ENCODE measurements at places on chromosomes 5 and 9.

DNA sequence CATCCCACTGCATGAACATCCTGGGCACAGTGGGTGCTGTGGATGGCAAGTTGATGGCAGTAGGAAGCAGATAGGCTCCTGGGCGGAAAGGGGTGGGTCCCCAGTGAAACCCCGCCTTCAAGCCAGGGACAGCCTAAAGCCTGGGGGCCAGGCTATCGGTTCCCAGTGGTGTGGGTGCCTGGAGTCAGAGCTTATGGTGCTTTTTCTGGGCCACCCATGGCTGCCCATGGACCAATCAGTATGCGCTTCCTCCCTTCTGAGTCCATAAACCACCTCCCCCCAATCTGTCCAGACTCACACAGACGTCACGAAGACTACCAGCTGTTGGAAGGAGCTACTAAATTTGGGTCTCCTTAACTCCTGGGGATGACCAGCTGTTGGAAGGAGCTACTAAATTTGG, 17.5 kb upstream of the ECPAS start:
- no peak for DNase-seq

DNA sequence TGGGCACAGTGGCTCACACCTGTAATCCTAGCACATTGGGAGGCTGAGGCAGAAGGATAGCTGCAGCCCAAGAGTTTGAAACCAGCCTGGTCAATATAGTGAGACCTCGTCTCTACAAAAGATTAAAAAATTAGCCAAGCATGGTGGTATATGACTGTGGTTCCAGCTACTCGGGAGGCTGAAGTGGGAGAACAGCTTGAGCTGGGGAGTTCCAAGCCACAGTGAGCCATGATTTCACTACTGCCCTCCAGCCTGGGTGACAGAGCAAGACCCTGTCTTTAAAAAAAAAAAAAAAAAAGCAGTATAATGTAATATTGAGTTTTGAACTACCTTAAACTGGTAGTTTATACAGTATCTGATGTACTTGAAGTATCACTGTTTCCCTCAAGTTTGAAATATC, 358.4 kb downstream of the EBF1 start:
- DNase-seq = no peak

- no peak for DNase-seq
These were observed 70.6 kb upstream of the CCNG1 start for GRCh38 chr5:163366757-163367156.

DNA sequence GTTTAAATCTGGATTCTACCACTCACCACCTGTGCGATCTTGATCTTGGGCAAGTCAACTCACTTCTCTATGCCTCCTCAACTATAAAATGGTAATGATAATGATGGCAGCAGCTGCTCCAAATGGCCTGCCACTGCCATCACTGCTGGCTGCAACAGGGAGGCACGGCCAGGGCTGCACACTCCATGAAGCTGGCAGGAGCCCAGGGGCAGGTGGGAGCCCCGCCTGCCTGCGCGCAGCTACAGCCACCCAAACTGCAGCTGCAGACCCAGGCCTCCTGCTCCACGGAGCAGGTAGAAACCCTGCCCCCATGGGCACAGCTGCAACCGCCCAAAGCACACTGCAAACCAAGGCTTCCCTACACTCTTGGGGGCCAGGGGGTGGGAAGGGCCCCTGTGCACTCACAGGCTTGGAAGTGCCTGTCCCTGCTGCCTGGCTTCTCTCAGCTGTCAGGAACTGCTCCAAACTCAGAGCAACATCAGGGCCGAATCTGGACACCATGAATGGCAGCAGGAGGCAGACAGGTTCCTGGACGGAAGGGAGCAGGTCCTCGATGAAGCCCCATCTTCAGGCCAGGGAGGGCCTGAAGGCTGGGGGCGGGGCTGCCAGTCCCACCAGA, 57.6 kb downstream of the PRELID2 start:
- no peak for DNase-seq

- no peak for DNase-seq
These were observed 30.3 kb upstream of the IL17B start for GRCh38 chr5:149409268-149409948.

GRCh38 chr5:138366632-138367382, 14.3 kb downstream of the KDM3B start:
- no peak for DNase-seq

DNA sequence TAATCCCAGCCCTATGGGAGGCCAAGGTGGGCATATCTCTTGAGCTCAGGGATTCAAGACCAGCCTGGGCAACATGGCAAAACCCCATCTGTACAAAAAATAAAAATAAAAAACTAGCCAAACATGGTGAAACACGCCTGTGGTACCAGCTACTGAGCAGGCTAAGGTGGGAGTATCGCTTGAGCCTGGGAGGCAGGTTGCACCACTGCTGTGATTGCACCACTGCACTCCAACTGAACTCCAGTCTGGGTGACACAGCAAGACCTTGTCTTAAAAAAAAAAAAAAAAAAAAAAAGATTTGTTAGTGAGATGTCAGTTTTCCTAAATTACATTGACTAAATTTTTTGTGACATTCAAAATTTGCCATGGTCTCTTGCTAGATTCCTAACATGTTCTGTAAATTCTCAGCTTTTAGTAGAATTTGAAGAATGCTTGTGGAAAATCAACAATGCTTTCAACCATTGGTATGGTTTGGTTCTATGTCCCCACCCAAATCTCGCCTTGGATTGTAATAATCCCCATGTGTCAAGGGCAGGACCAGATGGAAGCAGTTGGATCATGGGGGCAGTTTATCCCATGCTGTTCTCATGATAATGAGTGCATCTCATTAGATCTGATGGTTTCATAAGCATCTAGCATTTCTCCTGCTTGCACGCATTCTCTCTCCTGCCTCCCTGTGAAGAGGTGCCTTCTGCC, 236.1 kb downstream of the ARRDC3 start:
- DNase-seq = no peak

DNA sequence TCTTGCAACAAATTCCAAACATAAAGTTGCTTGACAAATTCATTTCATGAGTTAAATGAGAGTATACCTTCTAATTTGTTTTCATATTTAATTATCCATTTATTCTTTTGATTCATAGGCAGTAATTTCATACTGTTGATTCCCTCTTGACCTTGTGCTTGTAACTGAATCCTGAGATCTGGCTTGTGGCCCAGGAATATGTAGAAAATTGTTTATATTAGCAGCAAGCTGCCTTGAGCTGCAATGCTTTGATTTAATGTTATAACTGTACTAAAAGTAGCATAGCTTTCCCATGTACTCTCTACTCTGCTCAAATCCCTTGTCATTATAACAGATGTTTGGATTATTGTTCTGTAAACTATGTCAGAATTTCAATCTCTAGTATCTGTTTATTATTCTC, 780.7 kb downstream of the NR2F1-AS1 start:
- DNase-seq = peak; percentile 19

- no peak for DNase-seq
These were observed 162.1 kb downstream of the FSTL4 start for GRCh38 chr5:133450286-133450685.

DNA sequence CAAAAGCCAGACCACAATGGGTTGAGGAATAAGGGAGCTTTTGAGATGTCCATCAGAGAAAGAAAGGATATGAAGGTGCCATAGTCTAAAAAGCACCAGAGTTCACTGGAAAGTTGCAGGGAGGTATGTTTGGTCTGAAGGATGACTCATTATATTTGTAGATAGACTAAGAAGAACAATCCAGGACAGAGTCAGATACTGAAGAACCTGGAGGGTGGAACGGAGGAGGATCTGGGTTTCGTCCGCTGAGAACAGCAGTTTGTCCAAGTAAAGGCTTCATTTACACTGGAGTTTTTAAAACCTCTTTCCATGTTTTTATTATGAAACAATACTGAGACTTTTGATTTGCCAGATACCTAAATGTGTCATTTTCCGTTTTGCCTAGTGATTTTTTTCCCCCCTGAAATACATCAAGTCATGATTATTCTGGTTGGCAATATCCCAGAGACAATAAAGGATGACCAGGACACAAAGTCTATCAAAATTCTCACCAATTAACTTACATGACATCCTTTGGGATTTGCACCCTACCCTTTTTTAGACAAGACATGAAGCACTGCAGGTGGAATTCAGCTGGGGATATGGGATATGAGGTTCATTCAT, 219.9 kb downstream of the MLLT3 start:
- no peak for DNase-seq

DNA sequence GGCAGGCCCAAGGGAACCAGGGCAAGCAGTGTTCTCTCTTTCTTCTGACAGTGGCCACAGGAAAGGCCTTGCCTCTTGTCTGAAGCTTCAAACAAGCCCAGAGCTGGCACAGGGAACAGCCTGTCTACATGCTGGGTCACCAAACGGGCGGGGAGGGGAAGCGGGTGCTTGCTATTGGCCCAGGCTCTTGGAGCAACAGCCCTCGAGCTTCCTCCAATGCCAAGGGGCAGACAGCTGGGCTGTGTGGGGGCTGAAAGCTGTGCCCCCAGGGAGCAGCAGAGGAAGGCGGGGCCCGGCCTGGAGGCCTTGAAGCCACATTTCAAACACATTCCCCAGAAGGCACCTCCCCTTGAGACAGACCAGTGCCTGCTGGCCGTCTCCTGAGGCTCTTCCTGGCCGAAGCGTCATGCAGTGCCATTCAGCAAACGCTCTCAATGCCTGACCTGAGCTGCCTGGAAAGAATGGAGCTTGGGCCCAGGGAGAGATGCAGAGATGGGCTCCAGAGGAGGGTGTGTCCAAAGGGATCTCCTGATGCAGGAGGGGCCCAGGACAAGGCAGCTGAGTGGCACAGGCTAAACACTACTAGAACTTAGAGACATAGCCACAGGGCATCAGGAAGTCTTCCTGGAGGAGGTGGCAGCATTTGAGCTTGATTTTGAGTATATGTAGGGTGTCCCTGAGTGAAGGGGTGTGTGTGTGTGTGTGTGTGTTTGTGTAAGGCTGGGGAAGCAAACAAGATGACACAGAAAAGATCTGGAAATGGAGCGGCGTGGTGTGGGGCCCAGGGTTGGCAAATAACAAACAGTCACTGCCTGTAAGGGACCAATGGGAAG, 2.5 kb downstream of the FIBCD1 start:
- peak; percentile 34 for DNase-seq

DNA sequence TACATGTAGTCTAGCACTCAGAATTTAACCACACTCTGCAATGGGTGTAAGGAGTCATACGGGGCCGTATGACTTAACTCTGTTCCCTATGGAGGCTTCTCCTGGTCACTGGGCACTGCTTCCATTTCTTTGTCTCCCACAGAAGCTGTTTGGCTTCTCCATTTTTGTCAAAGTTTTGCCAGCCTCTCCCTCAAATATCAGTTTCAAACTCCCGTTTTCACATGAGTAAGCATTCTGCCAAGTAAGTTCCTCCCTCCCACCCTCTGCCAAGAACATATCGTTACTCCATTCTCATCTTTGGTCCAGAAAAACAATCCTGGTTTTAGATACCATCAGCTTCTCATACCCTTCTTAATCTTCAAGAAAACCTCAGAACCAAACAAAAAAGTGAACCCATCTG, 6.1 kb downstream of the AFAP1L1 start:
- DNase-seq = no peak

Data from GM04503 (cell line).